Activated CD4-positive, alpha-beta T cell treated with anti-CD3 and anti-CD28 coated beads for 1 hour (primary cell): ENCODE measurements at places on chromosomes 12 and 14.

GRCh38 chr14:60760644-60761364 lies 26.2 kb downstream of the MNAT1 start:
- no peak for DNase-seq

DNA sequence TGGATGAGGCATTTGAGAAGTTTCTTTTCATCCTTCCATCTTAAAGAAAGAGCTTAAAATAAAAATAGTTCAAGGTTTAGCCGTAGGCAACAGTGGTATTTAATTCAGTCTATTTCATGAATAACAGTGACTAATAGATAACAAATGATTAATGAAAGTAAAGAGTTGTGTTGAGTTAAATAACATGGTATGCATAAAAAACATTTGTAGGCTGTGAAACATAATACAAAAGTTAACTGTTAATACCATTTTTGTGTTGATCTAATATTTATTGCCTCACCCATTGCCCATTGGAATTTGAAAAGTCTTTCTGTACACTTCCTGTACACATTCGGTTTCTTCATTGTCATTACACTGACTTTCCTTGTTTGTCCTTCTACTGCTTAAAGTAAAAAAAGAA lies 108.6 kb upstream of the PDE3A start:
- DNase-seq: no peak

GRCh38 chr12:76075448-76075847 lies 9.0 kb downstream of the NAP1L1 start:
- no peak for DNase-seq

DNA sequence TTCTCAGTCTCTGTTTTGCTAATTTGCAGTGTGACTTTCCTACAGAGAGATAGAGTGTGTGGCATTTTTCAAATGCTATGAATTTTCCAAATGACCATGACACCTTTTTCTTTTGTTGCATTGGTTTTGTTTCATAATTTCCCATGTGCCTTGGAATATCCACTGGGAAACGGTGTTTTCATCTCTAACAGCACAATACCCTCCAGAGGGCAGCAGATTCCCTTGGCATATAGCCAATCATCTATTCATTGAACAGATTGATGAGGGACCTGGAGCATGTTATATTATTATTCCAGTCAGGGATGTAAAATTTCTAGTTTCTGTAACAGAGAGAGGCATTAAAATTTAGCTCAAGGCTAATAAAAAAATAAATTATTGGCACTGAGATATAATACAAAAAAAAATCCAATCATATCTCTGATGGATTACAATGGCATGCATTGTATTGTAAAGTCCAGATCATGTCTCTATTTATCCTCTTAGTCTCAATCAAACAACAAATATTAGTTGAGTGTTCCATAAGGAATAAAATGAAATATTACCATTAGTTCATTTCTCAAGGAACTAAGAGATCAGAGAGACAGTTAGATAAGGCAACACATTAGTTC lies 29.6 kb upstream of the NTN4 start:
- DNase-seq: no peak

DNA sequence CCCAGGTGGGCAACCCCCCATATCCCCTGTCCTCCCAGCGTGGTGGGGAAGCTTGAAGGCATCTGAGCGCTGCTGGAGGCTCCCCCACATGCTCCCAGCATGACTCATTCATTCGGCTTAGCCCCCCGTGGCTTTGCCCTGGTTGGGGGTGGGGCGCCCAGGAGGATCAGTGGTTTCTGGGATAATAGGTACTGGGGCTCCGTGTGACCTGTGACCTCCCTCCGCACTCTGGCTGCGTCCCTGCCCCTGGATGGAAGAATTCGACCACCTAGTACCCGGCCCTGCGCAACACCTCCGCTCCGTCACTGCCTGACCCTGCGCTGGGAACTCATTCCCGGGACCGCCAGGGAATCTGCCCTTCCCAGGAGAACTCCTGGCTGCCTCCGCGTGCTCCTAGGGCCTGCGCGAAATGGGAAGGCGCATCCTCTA lies 120.1 kb downstream of the AACS start:
- DNase-seq: no peak

DNA sequence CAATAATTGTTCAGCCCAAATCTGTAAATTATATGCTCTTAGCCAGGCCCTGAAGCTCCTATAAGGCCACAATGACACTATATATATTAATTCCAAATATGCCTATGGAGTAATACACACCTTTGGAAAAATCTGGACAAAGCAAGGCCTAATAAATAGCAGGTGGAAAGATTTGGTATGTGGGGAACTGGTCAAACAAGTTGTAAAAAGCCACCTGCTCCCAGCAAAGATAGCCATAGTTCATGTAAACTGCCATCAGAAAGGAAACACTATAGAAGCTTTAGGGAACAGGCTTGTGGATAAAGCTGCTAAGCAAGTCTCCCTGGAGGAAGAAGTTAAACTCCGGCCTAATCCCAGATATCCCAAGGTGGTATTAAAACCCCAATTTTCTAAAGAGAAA lies 29.7 kb downstream of the PRMT8 start:
- no peak for DNase-seq

DNA sequence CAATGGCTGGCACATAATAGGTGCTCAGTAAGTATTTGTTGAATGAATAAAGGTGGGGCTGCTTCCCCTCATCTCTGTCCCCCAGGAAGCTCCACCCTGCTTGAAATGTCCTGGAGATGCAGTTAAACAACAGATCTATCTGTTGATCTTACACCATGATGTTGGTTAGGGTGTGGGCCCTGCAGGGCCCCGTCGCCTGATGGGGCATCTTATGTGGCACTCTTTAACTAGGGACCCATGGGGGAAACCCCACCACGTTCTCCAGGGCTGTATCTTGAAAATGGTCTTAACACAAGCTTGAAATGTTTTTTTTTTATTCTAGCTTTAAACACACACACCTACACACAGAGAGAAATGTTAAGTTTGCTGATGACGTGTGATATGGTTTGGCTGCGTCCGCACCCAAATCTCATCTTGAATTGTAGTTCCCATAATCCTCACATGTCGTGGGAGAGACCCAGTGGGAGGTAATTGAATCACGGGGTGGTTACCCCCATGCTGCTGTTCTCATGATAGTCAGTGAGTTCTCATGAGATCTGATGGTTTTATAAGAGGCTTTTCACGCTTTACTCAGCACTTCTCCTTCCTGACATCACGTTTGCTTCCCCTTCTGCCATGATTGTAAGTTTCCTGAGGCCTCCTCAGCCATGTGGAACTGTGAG lies 741.7 kb downstream of the VRK1 start:
- DNase-seq: no peak

- no peak for DNase-seq
These were observed 110.4 kb downstream of the KCNC2 start for GRCh38 chr12:75099210-75099609.

GRCh38 chr14:83441801-83442200 lies 1908.1 kb upstream of the SEL1L start:
- no peak for DNase-seq

GRCh38 chr14:93299866-93300265 lies 33.0 kb downstream of the BTBD7 start:
- DNase-seq: no peak

GRCh38 chr12:4244868-4245267 lies 28.7 kb upstream of the CCND2 start:
- DNase-seq: no peak

GRCh38 chr14:52891800-52892199 lies 59.0 kb downstream of the FERMT2 start:
- DNase-seq: no peak
